Heart right ventricle (tissue), 16 donors: ENCODE measurements at places on chromosomes 13 and 19.

DNA sequence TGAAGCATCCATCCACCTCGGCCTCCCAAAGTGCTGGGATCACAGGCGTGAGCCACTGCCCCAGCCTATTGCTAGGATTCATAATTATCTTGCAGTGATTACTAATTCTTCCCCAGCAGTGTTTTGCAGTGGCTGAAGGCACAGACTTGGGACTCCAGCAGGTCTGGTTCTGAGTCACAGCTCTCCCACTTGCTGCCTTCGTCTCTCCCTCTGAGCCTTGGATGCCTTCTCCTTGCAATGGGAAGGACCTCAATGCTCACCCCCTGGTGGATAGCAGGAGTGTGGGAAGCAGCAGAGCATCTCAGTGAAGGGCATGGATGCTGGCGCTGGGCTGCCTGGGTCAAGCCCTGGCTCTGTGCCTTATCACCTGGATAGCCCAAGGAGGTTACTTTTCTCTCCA, 37.6 kb upstream of the SHKBP1 start:
- DNase-seq, result no peak
- H3K4me1 ChIP-seq, result no peaks in the 10 kb centered on the region
- no peak overlapping the region for H3K27ac ChIP-seq
- no peaks in the 10 kb centered on the region for H3K36me3 ChIP-seq
- no peak overlapping the region for H3K4me3 ChIP-seq
- H3K27me3 ChIP-seq, result no peaks in the 10 kb centered on the region

DNA sequence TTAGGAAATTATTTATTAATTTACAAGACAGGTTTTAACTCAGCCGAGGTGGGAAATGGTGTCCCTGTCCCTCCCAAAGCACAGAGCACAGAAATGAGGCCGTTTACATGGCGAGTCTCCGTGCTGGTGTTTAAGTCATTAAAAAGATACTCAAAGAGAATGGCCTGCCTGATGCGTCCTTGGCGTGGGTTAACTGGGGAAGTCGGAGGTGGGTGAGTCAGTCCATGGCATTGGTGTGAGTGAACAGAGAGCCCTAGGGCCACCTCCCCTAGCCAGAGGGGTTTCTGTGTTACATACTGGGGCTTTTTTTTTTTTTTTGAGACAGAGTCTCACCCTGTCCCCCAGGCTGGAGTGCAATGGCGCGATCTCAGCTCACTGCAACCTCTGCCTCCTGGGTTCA, 3.9 kb downstream of the FEM1A start:
- peak overlapping the region; percentile 38 for H3K27ac ChIP-seq
- DNase-seq, result no peak
- H3K36me3 ChIP-seq, result peaks cover 17% of the 10 kb centered on the region
- H3K4me3 ChIP-seq, result peak overlapping the region; percentile 17
- no peaks in the 10 kb centered on the region for H3K27me3 ChIP-seq
- peaks cover 52% of the 10 kb centered on the region for H3K4me1 ChIP-seq

GRCh38 chr19:3387645-3388589, 21.5 kb downstream of the NFIC start:
- DNase-seq, result peak; percentile 88
- H3K4me3 ChIP-seq, result no peak overlapping the region
- H3K36me3 ChIP-seq, result peaks cover 38% of the 10 kb centered on the region
- no peaks in the 10 kb centered on the region for H3K27me3 ChIP-seq
- H3K27ac ChIP-seq, result peak overlapping the region; percentile 69

DNA sequence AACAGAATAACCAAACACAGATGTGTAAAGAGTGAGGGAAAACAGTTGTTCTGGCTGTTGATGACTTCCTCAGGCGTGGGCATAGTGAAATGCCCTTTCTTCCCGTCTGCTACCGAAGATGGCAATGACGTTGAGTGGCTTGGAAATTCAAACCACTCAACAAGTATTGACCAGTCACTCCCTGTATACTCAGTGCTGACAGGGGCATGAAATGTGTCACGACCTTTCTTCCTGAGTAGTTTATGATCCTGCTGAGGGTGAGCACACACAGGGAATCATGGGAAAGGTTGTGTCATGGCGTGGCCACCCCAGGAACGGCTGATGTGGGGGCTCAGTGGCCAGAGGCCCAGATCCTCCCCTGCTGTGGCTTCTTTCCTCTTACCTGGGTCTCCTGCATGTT, 87.8 kb upstream of the C1QTNF9B start:
- no peak overlapping the region for H3K27ac ChIP-seq
- peaks cover 34% of the 10 kb centered on the region for H3K4me1 ChIP-seq
- no peaks in the 10 kb centered on the region for H3K36me3 ChIP-seq
- no peaks in the 10 kb centered on the region for H3K27me3 ChIP-seq

DNA sequence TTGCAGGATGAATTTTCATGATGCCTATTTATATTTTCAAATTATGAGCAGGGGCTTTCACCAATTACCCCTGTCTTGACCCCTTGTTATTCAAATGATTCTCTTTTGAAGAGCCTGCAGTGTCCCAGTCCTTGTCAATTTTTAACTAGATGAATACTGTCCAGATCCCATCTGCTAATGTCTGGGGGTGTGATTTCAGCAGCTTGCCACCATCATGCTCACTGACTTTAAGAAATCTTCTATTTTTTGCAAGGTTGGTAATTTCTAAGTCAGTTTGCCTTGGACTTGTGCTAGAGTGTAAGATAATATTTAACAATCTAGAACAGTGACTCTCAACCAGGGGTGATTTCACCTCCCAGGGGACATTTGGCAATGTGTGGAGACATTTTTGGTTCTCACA, 106.0 kb downstream of the CACNA1A start:
- H3K27ac ChIP-seq, result no peak overlapping the region
- no peak for DNase-seq
- peaks cover 23% of the 10 kb centered on the region for H3K27me3 ChIP-seq

GRCh38 chr19:6767081-6767356, 216 bp downstream of the SH2D3A start:
- no peaks in the 10 kb centered on the region for H3K36me3 ChIP-seq
- peaks cover 29% of the 10 kb centered on the region for H3K27me3 ChIP-seq
- H3K27ac ChIP-seq, result peak overlapping the region; percentile 74
- H3K4me3 ChIP-seq, result peak overlapping the region; percentile 21
- DNase-seq, result no peak

DNA sequence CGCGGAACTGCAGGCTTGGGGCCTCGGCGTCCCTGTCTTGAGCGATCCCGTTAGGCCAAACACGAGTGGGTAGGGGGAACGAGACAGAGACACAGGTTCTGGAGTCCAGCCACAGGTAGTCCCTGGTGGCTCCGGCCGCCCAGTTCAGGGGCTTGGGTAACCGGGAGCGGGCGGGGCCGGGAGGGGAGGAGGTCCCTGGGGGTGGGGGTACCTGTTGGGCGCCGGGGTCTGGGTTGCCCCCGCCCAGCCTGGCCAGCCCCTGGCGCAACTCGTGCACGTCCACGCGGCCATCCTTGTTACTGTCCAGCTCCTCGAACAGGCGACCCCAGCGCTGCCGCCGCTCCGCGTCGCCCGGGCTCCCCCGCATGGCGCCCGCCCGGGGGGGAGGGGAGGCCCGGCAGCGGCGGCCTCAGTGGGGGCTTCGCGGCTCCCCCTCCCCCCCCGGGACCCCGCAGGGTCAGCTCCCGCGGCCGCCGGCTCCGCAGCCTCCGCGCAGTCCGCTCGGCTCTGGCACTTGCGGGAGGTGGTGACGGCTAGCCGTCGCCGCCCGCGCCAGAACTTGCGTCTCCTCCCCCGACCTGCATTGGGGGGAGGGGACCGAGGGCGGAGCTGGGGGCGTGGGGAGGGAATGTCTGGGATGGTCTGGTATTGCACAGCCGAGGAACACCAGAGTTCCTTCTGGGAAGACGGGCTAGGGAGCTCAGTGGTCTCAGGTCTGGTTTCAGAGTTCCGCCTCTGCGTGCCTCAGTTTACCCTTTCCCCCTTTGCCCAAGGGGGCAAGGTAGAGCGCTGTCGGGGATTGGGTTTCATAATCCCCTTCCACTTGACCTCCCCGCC, at the start of gene SLC25A23:
TSS of gene SLC25A23 (minus strand) at position 531 of the 837 bp plus-strand sequence. CDS start at position 367, 164 bp downstream.
- peaks cover 5% of the 10 kb centered on the region for H3K27me3 ChIP-seq
- peak within 1 kb of the TSS; percentile 67 for H3K27ac ChIP-seq
- DNase-seq, result peak; percentile 61
- peak within 1 kb of the TSS; percentile 72 for H3K4me3 ChIP-seq
- H3K36me3 ChIP-seq, result peaks cover 12% of the 10 kb centered on the region

DNA sequence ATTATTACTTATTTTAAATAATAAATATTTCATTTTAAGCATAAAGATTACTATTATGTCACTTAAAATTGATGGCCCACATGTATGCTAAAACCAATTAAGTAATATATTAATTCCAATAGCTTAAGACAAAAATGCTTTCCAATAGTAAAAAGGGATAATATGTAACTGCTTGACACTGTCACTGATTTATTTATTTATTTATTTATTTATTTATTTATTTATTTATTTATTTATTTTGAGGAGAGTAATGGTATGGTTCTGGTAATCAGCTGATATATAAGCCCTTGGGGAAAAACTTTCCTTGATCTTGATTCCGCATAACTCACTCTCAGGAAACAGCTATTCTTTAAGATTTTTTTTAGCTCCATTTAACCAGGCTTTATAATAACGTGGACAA, 903.0 kb upstream of the ATXN8OS start:
- no peak overlapping the region for H3K4me3 ChIP-seq
- no peaks in the 10 kb centered on the region for H3K36me3 ChIP-seq
- H3K27me3 ChIP-seq, result no peaks in the 10 kb centered on the region

DNA sequence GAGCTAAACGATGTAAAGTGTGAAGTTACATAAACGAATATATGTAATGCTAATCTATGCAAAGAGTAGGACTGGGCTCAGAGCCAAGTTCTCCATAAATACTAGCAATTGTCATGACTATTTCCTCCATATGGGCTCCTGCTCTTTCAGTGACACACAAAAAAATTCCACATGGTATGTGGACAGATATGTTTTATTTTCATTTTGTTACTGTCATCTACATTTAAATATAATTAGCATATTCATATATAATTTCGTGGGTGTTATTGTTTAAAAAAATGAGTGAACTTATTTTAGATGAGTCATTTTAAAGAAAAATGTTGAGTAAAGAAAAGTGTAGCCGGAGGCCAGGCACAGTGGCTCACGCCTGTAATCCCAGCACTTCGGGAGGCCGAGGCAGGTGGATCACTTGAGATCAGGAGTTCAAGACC, 5.0 kb upstream of the IGSF23 start:
- DNase-seq, result no peak
- H3K27ac ChIP-seq, result no peak overlapping the region
- H3K27me3 ChIP-seq, result peaks cover 2% of the 10 kb centered on the region
- H3K4me1 ChIP-seq, result peaks cover 9% of the 10 kb centered on the region
- H3K36me3 ChIP-seq, result no peaks in the 10 kb centered on the region
